Esophagus squamous epithelium (tissue), 5 donors: ENCODE measurements at places on chromosomes 5 and 9.

- no peak for DNase-seq
Measured at GRCh38 chr9:87290241-87291052, 207.2 kb upstream of the DAPK1 start.

DNA sequence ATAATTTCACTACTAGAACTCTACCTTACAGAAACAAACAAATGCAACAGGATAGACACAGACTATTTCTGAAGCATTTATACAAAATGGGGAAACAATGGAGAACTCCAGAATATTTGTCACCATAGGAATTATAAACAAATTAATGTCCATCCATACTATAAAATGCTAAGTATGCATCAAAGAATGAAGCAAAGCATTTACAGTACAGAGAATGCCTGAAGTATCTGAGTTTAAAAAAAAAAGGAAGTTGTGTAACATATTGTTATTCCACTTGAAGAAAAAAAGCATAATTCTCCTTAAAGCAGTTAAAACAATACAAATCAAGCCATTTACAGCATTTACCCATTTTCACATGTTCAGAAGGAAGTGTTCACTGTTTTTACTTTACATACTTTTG, 53.0 kb downstream of the DROSHA start:
- DNase-seq: no peak

GRCh38 chr9:95874989-95875304, 544 bp upstream of the ERCC6L2 start:
- no peak for DNase-seq

DNA sequence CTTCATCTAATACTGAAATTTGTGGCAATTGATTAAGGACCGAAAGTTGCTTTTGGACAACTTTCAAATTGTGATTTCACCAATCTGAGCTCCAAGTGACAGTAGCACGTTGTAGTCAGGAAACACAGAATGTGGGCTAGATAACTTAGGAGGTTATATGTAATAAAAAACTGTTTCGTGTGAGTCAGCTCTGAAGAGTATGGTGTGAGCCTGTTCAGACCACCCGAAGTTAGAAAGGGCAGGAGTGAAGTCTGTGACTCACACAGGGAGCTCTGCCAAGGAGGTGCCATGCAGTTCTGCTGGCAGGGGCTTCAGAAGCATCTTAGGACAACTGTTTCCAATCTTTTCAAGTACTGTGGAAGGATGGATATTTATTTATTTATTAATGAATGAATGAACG, 16.4 kb upstream of the ZBTB34 start:
- no peak for DNase-seq

DNA sequence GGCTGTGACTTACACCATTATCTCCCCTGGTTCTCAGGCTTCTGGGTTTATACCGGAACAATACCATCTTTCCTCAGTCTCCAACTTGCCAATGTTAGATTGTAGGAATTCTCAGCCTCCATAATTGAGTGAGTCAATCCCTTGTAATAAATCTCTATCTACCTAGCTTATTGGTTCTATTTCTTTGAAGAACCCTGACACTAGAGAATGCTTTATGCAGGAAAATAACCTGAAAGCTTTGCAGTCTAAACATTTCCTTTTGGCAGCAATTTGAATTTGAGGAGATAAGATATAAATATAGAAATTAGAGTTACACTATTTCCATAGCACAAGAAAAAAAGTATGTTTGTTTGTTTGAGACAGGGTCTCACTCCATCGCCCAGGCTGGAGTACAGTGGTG, 278.1 kb upstream of the CDH18 start:
- no peak for DNase-seq

GRCh38 chr9:2700909-2701550, 16.3 kb upstream of the KCNV2 start:
- no peak for DNase-seq

GRCh38 chr5:73096239-73096575, 24.2 kb upstream of the TMEM171 start:
- DNase-seq: no peak

GRCh38 chr9:116543731-116544400, 143.2 kb upstream of the TRIM32 start:
- no peak for DNase-seq

- DNase-seq: no peak
Measured at GRCh38 chr9:134385915-134386314, 59.7 kb downstream of the RXRA start.

- no peak for DNase-seq
Measured at GRCh38 chr5:120873083-120873482, 409.0 kb downstream of the PRR16 start.

DNA sequence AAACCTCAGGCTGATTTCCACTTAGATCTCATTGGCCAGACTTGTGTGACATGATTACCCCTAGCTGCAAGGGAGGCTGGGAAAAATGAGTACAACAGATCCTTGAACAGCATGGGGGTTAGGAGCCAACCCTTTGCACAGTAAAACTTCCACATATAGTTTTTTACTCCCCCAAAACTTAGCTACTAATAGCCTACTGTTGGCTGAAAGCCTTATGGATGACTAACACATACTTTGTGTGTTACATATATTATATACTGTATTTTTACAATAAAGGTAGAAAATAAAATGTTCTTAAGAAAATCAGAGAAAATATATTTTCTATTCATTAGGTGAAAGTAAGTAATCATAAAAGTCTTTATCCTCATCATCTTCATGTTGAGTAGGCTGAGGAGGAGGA, 217.4 kb downstream of the NMUR2 start:
- no peak for DNase-seq

GRCh38 chr9:10008101-10008799, 604.6 kb downstream of the PTPRD start:
- DNase-seq: no peak

- no peak for DNase-seq
Measured at GRCh38 chr5:135606431-135606830, 27.6 kb upstream of the CXCL14 start.

DNA sequence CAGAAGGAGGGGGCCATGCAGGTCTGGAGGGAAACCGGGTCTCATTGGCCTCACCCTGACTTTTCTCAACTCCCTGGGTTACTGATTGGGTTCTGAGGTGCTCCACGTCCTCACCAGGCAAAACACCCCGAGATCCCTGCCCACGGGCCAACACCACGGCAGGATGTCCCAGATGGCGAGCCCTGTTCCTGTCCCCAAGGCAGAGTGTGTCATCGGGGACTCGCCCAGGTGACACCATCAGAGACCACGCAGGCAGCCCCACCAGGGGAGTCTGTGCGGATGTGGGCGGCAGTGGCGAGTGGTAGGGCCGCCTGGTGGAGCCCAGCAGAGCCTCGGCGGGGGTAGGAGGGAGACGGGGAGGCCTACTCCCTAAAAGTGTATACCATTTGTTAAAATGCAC, 59.0 kb upstream of the UBAC1 start:
- no peak for DNase-seq

GRCh38 chr9:112764344-112764743, 13.8 kb downstream of the SNX30 start:
- no peak for DNase-seq

DNA sequence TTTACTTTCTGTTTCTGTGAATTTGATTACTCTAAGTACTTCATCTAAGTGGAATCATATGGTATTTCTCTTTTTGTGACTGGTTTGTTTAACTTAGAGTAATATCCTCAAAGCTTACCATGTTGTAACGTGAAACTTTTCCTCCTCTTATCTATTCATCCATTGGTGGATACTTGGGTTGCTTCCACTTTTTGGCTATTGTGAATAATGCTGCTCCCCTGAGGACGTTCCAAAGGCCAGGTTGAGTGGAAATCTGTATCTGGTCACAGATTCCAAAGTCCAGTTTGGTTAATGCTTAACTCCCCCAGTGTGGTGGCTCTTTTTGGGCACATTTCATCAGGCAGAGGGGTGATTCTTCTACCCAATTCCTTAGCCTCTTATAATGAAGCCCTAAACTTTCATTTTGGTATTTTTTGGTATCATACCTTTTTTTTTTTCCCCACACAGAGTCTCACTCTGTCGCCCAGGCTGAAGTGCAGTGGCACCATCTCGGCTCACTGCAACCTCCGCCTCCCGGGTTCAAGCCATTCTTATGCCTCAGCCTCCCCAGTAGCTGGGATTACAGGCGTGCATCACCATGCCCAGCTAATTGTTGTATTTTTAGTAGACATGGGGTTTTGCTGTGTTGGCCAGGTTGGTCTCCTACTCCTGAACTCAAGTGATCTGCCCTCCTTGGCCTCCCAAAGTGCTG, 65.4 kb downstream of the CMYA5 start:
- no peak for DNase-seq

DNA sequence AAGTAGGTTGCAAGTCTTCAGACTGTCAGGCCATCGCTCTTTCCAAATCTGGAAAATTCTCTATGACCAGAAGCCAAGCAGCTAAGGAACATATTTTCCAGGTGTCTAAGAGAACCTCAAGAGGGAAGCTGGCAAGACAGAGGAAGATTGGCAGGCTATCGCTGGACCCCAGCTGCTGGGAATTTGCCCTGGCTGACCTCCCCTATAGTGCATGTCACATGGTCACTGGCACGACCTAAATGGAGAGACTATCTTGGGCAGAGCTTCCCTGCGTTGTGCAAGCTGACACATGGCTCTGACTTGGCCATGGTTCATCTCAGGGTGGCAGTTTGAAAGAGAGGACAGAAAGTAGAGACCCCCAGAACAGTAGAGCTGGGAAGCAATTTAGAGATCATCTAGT, 104.9 kb upstream of the ZNF618 start:
- DNase-seq: no peak

DNA sequence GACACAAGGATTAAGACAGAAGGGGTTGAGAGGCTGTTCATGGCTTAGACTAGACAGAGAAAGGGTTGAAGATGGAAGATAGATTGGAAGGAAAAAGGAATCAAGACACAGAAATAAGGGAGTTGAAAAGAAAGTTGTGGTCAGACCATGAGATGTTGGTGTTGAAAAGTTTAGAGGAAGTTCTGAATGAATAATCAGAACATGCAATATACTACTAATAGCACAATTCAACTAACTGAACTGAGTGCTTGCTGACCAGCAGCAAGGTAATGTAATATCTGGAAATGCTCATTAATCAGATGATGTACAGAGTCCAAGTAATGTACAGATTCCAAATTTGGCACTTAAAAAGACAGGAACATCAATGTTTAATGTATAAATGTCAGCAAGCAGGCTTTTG, 10.6 kb upstream of the NNT start:
- no peak for DNase-seq

- no peak for DNase-seq
Measured at GRCh38 chr9:109031241-109031640, 17.9 kb upstream of the CTNNAL1 start.

GRCh38 chr5:145856285-145856818, 16.5 kb downstream of the GRXCR2 start:
- no peak for DNase-seq

- no peak for DNase-seq
Measured at GRCh38 chr5:146544232-146544631, 28.2 kb upstream of the GPR151 start.

GRCh38 chr9:132446887-132447286, 36.9 kb downstream of the CFAP77 start:
- DNase-seq: no peak

- DNase-seq: no peak
Measured at GRCh38 chr5:145975361-145976066, 39.1 kb downstream of the SH3RF2 start.

DNA sequence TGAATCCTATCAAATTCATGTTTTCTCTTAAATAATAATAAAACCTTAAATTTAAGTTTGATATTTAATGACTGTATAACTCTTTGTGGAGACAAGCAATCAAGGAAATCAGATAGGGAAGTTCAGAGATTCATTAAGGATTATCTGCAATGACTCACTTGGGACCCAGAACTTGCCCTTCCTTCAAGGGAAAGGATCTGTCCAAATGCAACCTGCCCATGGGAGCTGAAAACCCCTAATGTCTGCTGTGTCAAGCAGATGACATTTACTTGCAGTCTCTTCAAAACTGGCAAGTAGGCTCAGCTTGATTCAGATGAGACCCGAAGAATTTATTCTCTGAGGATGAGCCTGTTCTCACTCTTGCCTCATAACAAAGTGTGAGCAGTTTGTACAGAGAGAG, 1577.6 kb downstream of the EFNA5 start:
- DNase-seq: no peak

DNA sequence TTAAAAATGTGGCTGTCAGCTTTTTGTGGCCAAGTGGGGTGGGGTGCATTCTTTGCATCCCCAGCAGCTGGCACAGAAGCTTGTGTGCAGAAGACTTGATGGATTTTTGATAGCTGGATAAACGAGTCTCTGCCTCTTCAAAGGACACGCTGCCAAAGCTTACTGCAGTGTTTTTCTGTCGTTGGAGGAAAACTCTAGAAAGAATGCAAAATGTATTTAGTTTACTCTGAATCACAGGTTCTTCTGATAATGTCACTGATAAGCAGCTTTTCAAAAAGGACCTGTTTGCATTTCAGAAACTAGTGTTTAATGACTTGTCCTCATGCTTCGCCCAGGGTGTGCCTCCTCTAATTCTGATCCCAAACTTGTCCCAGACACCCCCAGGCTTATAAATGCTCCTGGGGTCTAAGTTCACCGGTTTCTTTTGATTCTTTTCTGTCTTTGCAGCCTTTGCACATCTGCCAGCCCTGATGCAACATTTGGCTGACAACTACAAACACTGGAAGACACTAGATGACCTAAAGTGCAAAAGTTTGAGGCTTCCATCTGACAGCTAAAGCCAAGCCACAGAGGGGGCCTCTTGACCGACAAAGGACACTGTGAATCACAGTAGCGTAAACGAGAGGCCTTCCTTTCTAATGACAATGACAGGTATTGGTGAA, 66.0 kb downstream of the WDR41 start:
- no peak for DNase-seq

GRCh38 chr5:118249386-118249785, 739.0 kb downstream of the DTWD2 start:
- no peak for DNase-seq

DNA sequence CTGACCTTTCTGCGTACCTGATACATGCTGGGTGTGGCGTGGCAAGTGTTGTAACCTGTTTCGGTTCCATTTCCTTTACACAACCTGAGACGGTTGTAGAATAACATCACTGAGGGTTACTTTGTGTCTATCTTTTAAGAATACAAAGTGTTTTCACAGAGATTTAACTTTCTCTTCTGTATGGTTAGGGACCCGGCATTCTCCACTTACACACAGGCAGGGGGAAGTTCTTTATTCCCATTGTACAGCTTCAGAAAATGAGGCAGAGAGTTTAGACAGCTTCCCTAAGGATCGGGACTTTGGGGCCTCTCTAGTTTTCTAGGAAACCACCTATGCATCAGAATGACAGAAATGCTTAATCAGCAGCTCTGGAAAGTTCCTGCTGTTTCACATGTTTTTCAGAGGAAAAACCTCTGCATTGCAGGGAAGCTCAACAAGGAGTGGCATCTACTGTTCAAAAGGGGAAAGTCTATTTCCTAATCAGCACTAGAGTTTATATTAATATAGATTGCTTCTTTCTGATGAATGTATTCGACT, 41.3 kb downstream of the CAST start:
- no peak for DNase-seq
